NCI-H2029 (cell line): ENCODE measurements at places on chromosomes 16 and 17.

DNA sequence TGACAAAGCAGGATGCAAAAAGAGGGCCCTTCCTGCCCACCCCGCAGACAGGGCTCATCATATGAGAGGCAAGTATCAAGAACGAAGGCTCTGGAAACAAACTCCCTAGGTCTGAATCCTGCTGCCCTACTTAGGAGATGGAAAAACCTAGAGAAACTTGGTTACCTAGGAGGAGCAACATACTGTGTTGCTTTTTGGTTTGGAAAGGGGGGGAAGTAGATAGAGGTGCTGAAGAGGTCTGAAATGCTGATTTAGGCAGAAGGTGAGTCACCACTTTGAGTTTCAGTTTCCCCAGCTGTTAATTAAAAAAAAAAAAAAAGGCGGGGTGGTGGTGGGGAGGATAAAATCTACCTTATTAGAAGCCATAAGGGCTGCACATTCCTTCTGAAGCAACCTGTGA lies 1.5 kb downstream of the N4BP1 start:
- DNase-seq = no peak

DNA sequence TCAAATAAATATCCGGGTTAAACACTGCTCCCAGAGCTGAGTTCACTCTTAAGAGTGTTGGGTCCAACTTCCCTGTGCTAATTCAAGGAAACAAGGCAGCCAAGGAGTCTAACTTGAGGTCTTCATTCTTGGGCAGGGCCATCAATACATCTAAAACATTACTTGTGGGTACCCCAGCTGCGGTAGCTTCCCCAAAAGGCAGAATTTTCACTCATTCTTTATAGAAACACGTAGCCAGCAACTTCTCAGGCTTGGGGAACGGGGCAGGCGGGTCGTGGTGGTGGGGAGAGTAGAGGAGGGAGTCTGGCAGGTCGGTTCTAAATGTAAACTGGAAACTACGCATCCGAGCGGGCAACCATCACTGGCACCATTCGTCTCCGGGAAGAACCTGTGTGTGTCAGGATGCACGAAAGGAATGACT lies 666 bp upstream of the METTL9 start:
- DNase-seq = no peak

- DNase-seq = peak; percentile 98
Measured at GRCh38 chr16:18789850-18790706, at the start of gene RPS15A. RPS15A (minus strand) TSS chr16:18790334; CDS start chr16:18789113, 1,221 bp downstream.

- DNase-seq = peak; percentile 88
Measured at GRCh38 chr16:10828851-10829366, 10.3 kb upstream of the TVP23A start.

GRCh38 chr16:78972986-78973385 lies 627.6 kb downstream of the MAF start:
- no peak for DNase-seq

- no peak for DNase-seq
Measured at GRCh38 chr16:57999971-58000705, at the start of gene ZNF319. ZNF319 (minus strand) TSS chr16:58000672; CDS start chr16:57998265, 2,407 bp downstream.

DNA sequence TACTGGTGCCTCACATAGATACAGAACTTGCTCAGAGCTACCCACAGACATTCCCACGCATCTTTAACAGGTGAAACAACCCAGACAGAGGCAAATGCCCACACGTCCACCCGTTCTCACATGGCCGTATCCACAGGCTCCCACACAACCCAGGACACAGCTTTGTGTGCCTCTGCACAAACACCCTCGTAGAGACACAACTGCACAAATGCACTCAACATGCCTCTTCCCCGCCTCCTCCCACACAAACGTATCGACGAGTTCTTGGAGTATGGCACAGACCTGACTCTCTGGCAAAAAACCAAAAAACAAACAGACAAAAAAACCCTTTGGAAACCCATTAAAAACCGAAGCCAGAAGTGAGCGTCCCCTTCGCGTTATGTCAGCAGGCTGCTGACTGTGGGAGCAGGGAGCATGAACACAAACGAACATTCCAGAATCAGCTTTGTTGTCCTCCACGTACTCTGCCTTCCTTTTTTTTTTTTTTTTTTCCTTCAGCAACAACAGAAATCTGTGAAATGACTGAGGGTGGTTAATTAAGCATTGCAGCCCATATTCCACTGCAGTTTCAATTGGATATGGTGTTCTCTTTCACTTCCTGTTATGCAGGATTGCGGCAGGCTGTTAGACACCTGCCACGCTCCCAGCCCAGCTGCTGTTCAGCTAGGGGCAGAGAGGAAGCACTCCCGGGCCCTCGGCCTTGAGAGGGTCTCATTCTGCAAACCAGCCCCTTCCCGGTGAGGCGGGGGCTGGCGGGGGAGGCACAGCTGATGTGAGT lies 313.7 kb downstream of the MAF start:
- DNase-seq = peak; percentile 89

DNA sequence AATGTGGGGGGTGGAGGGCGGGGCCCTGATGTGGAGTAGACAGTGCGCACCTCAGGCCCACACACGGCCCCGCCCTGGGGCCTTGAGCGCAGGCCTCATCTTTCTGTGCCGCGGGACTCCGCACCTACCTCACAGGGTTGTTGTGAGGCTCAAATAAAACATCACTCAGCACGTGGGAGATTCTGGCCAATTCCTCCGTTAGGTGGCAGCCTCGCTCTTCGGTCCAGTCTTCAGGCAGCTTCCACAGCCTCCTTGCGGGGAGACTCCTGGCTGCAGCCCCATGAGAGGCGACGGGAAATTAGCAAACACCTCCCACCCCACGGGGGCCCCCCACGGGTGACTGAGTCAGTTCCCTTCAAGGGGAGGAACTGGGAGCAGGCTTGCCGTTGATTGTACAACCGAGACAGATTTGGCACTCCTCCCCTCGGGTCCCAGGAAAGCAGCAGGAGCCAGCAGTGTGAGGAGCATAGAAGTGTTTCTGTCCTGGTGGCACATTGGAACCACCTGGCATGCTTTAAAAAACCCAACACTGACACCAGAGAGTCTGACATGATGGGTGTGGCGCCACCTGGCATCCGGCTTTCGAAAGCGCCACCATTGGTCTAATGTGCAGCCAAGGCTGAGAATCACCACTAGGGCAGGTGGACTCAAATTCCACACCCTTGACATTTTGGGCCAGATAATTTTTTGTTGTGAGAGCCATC lies 7.6 kb downstream of the MRM1 start:
- DNase-seq = peak; percentile 64

- DNase-seq = no peak
Measured at GRCh38 chr16:27379919-27380318, 22.1 kb upstream of the IL21R start.

DNA sequence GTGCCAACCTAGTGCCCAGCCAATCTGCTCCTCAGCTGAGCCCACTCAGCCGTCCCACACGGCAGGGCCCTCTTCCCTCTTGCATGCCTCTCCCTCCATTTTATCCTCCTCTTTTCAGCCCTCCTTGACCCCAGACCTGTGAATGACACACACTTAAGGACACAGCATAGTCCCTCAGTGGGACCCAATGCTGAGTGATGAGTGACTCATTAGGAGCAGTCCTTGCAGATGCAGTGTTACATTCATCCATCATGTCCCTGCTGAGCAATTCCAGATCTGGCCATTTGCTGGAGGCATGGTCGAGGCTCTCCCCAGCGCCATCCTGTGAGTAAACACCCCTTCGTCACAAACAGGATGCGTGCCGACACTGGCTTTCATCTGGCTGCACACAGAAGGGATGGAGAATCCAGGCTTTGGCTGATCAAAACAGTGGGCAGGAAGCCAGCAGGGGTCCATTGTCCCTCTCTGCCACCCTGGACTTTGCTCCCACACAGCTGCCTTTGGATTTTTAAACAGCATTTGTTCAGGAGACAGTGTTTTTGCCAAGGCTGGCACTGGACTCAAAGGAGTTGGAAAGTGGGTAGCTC lies 122.6 kb downstream of the AXIN2 start:
- no peak for DNase-seq

- DNase-seq = no peak
Measured at GRCh38 chr17:55601874-55602364, 90.7 kb upstream of the SMIM36 start.

DNA sequence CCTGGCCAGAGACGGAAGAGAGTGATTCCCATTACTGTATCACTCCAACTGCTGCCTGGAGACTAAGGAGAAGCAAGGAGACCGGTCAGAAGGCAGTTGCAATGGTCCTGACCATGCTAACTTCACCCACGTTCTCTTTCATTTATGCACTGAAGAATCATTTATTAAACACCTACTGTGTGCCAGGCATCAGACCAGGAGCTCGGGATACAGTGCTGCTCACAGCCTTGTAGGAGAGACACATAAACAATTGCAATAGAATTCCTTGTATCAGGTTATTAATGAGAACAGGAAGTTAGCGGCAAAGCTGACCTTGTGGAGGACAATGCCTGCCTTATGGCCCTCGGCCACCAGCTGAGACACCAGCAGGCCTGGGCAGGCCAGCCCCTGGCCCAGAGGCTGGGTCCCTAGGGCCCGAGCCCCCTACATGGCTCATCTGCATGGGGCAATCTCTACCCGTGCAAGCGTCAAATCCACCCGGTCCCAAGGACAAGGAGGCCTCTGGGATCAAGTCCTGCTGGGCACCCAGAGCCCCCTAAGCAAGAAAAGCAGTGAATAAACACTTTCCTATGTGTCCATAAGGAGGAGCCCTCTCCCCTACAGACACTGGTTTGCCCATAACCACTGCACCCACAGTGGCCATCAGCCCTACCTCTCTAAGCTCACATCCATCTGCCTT lies 8.6 kb upstream of the ENPP7 start:
- DNase-seq = no peak

GRCh38 chr16:79970551-79971236 lies 370.2 kb upstream of the MAF start:
- no peak for DNase-seq

GRCh38 chr17:16381496-16381820 lies 567 bp downstream of the UBB start:
- DNase-seq = no peak

GRCh38 chr17:47901423-47901822 lies 5.4 kb downstream of the SP2 start:
- DNase-seq = no peak

GRCh38 chr17:51734462-51734861 lies 424.1 kb downstream of the CA10 start:
- DNase-seq = no peak

DNA sequence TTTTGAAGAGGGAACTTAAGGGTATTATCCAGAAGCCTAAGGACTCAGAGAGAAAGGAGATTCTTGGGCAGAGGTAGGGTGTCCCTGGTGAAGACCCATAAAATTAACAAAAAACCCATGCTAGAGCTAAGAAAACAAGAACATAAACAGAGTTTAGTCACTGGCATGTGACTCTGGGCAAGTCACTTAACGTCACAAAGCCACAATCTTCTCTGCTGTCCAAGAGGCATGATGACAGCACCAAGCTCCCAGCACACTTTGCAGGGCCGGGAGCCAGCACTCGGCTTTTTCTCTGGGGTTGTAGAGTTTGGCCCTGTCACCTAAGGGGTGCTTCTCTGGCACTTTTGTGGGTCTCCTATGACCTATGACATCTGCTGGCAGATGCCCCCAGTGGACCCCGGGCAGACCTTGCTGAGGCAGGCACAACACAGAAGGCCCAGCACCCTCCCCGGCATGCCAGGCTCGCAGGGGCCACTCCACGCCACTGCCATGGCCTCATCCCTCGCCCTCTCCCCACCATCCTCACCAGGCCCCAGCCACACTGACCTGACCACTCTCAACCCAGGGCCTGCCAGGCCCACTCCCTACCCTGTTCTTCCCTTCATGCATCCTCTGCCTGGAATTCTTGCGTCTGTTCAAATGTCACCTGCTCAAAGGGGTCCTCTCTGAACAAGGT lies 69.8 kb downstream of the DYNLRB2 start:
- DNase-seq = no peak

DNA sequence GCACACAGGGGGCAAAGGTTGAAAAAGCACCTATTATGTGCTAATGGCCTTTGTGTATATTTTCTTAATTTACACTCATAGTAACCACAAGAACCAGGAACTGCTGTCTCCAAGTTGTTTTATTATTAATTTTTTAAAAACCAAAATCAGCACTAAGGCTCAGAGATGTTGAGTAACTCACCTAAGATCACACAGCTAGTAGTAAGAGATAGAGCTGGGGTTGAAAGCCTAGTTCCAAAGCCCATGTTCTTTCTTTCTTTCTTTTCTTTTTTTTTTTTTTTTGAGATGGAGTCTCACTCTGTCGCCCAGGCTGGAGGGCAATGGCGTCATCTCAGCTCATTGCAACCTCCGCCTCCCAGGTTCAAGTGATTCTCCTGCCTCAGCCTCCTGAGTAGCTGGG lies 75.3 kb downstream of the SDK2 start:
- no peak for DNase-seq

DNA sequence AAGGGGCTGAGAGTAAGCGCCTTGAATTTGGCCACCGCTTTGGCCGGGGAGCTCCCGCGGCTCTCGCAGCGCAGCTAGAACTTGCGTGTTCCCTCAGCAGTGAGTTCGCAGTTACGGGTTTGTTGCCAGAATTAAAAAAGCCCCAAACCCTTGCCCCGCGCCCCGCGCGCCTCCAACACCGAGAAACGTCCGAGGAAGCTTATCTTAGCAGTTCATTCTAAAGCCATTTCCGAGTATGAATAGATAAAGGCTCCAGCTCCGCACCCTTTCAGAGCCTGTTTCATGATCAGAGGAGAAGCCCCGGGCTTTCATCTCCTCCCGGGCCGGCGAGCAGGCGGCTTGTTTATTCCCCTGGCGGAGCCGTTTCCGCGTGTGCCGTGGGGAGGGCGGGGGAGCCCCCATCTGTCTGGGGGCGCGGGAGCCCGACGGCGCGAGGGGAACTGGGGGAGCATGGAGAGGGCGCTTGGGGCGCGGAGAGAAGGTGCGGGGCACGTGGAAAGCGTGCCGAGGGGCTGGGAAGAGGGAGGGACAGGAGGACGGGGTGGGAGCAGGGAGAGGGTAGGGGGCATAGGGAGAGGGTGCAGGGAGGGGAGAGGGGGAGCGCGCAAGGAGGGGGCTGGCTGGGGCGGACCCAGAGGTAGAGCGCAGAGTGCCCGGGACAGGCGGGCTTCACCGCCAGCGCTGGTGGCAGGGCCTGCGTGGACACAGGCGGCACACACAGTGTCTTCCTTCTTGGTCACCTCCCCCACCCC lies 9.9 kb downstream of the TBX4 start:
- DNase-seq = no peak

DNA sequence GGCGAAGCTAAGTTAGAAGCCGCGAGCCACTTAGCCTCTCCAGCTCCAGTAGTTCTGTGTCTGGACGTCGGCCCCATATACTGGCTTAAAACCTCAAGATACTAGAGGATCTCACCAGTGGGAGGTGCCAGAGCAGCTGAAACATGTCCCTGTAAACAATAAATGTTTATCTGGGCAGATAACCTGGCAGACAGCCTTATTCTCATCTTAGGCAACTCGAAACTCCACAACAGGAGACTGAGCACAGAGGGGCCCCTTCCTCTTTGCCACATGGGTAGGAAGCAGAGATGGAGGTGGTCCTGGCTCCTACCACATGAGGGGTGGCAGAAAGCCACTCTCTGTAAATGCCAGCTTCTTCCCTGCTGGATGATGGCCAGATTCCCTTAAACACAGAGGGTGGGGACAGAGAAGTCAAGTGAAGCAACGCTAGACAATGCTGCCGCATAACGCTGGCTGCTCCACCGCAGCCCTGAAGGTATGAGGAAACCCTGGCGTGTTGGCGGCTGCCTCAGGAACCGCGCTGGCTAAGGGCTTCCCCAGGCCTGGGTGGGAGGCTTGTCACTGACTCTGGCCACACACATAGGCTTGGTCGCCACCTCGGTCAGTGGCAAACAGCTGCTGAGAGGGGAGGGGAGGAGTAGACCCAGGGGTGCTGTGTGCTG lies 67.9 kb downstream of the HIC1 start:
- DNase-seq = peak; percentile 73
